ENCODE measurements at places on chromosomes 2 and 18.
A peak's percentile ranks its signal among the peaks of the same experiment; 100 is the strongest.

GRCh38 chr2:208294482-208295024, 28.5 kb downstream of the PIKFYVE start:
- no peak for DNase-seq

DNA sequence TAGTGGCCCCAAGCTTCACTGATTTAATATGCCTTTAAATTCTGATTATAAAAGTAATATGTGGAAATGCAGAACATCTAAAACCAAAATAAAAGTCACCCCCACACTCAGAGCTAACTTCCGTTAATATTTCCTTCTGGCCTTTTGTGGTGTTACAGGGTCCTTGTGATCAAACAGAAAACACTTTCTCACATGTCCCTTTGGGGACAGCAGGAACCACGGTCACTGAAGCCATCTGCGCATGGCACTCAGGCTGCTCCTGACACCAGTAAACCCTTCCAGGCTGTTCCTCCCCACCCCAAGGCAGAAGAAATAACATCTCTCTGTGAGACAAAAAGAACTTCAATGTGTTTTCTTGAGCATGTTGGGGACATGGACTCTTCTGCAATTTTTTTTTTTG, 25.1 kb upstream of the GPR17 start:
- no peak for DNase-seq

GRCh38 chr2:226790431-226790830, 9.2 kb downstream of the IRS1 start:
- no peak for DNase-seq

DNA sequence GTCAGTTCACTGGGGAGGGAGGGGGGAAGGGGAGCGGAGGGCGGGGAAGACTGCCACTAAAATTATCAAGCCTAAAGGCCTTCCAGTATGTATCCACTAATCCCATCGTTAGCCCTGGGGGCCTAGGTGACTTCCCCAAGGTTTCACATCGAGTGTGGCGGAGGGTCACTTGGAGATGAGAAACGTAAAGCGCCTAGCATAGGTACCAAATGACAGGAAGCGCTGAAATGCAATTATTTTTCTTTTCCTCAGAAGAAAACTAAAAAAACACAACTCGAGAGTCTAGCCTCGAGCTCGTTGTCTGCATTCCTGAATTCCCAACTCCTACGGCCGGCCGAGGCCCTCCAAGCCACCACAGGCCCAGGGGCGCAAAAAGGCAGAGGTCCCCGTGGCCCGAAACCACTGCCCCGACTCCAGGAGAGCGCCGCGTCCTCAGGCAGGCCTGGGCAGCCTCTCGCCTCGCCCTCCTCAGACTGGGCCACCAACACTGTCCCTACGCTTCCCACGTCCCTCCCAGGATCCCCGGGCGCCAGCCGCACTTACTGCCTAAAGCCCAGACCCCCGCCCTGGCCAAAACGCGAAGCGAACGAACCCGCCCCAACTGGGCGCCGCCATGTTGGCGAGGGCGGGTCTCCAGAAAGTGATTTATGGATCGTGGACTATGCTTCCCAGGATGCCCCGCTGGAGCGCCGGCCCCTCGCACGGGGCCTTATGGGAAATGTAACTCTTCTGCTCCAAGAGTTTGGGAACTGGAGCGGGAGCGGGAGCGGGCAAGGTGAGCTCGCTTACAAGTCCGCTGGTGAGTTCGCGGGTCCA, at the start of gene USP40:
Gene USP40, minus strand, starts transcription at position 642 of the 816 bp plus-strand sequence. CDS start 1,228 bp downstream, outside the sequence.
- DNase-seq = peak; percentile 97

GRCh38 chr2:237043866-237044265, 41.8 kb upstream of the COPS8 start:
- DNase-seq = no peak

DNA sequence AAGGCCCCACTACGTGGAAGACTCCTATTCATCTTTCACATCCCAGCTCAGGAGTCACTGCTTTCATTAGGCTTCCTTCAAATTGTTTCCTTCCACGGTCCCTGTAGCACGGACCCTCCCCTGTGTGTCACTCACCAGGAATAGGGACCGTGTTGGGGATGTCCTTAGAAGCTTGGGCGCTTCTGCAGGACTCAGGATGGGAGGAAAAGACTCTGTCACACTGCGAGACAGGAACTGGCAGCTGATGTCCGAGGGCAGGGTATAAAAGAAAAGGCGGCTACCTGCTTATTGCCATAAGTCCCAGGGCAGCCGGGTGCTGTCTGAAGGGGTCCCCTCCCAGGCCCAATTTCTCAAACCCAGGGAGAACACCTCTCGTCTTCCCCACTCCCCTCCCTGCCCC, 79.1 kb downstream of the BCL2L11 start:
- DNase-seq = peak; percentile 41

GRCh38 chr2:28610583-28611201, 114.8 kb downstream of the PLB1 start:
- DNase-seq = no peak

DNA sequence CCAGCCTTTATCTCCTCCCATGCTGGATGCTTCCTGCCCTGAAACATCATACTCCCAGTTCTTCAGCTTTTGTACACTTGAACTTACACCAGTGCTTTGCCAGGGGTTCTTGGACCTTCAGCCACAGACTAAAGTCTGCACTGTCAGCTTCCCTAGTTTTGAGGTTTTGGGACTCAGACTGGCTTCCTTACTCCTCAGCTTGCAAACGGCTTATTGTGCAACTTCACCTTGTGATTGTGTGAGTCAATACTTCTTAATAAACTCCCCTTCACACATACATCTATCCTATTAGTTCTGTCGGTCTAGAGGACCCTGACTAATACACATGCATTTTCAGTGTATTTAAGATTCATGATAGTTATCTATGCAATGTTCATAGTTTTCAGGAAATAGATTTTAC, 35.8 kb upstream of the ZNF804A start:
- no peak for DNase-seq

GRCh38 chr2:190318514-190318913, 1.1 kb downstream of the HIBCH start:
- no peak for DNase-seq

DNA sequence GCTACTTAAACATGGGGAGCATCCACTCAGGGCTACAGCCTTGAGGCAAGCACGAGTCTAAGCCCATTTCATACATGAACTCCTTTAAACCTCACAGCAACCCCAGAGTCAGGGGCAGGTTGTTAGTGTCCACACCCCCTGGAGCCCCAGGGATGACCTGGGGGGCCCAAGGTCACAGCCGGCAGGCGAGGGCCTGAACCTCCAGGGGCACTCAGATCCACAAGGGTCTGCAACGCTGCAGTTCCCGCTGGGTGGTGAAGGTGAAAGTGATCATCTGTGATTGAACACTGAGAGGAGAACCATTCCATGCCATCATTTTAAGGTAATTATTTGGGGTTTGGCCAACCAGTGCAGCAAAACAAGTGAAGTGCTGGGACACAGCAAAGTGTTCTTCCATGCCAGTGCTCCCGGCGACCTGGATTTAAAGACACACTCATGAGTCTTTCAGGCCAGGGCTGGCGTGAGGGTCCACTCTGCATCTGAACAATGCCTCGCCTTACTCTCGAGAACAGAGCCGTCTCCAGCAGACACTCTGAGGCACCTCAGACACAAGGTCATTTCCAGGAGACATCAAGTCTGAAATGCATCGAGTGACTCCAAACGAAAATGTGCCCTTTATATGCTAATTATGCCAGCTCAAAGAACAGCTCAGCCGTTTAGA, 61.6 kb upstream of the SNTG2 start:
- no peak for DNase-seq

DNA sequence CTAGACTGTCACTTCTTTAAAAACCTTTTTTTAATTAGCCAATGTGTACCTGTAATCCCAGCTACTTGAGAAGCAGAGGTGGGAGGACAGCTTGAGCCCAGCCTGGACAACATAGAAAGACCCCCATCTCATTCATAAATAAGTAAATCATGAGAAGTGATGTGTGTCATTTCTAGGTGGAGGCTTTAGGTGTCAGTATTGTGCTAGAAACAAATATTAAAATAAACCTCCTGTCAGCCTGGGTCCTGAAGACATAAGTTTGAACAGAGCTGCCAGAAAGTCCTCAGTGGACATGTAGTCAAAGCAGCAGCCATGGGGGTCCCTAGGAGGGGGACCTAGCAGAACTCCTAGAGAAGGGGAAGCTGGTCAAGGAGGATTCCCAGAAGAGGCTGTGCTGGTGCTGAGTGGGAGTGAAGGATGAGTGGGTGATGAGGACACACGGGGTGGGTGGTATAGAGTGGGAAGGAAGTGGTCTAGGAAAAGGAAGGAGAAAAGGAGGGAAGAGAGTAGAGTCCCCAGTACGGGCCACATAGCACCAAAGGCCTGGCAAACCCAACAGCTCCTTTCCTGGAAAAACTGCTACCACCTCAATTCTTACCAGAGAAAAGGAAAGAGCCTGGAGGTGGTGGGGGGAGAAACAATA, 316.6 kb upstream of the NCKAP5 start:
- DNase-seq = no peak

DNA sequence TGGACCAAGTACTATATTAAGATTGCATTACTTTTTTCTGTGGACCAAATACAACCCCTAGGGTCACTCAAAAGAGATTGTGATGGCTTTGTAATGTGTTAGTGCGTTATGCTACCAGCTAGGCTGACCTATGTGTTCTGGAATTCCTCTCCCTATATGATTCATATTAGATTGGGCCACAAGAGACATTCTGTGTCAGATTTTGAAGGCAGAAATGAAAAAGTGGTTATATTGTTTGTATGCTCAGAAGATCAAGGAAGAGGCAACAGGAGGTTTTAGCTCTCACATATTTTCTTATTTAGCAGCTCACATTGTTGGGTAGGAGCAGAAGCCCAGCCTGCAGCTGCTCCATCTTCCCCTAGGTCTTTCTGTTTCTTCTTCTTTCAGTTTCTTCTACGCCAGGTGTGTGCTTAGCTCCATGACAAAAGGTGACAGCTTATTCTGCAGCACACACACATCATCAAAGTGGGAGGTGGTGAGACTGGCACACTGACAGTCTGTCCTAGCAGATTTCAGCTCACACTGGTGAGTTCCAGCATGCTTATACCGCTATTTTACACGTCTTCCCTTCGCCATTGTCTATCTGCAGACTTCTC, 156.8 kb upstream of the UBE2E3 start:
- DNase-seq = no peak

GRCh38 chr2:128388499-128388941, 69.9 kb upstream of the HS6ST1 start:
- no peak for DNase-seq

GRCh38 chr2:66095820-66096345, 339.0 kb upstream of the MEIS1 start:
- DNase-seq = no peak

- DNase-seq = no peak
Measured at GRCh38 chr18:62336618-62337017, 11.5 kb downstream of the TNFRSF11A start.

GRCh38 chr18:33115917-33116316, 324.6 kb downstream of the CCDC178 start:
- DNase-seq = no peak

GRCh38 chr2:225124311-225125017, 82.2 kb upstream of the DOCK10 start:
- peak; percentile 15 for DNase-seq

- no peak for DNase-seq
Measured at GRCh38 chr2:46964835-46965560, 49.4 kb upstream of the MCFD2 start.

GRCh38 chr2:98028931-98029717, 33.4 kb upstream of the TMEM131 start:
- no peak for DNase-seq

DNA sequence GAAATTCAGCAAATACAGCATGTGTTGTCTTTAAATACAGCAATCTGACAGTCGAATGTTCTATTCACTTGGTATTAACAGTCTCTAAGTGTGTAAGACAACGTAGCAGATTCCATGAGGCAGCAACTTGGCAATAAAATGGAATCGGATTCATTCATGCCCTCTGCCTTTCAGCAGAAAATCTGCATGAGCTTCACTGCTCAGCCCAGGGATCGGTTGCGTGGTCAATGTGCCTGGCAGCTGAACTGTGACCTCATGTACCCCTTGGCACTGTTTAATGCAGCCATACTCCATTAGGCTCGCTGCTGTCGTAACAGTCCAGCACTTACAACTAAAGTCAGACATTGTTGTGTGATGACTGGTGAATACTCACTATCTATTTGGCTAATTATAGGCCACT, 17.7 kb upstream of the RGPD4 start:
- peak; percentile 16 for DNase-seq

- no peak for DNase-seq
Measured at GRCh38 chr2:206408323-206409320, 34.7 kb upstream of the ADAM23 start.

GRCh38 chr18:31942291-31942998, 483 bp downstream of the TRAPPC8 start:
- DNase-seq = peak; percentile 40

GRCh38 chr2:26754972-26755670, 9.0 kb upstream of the SLC35F6 start:
- DNase-seq = no peak

GRCh38 chr2:189608170-189608569, 27.6 kb upstream of the SLC40A1 start:
- no peak for DNase-seq

DNA sequence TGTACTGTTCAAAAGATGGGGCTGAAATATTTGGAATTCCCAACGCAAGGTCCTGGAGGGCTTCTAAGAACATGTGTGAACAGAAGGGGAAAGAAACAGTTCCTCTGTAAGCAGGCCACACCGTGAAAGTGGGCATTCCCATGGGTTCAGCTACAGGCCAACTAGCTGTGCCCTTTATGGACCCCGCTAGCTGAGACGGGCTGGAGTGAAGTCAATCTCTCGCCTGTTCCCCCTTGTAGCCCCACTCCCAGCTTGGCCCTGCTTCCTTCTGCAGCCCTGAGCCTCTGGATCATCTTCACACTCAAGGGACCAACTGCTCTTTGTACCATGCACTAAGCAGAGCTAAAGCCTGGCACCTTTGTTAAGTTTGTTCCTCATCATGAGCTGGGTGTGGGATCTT, 55.4 kb downstream of the POLR1A start:
- DNase-seq = no peak

GRCh38 chr2:30218814-30219213, 12.5 kb upstream of the LBH start:
- no peak for DNase-seq

DNA sequence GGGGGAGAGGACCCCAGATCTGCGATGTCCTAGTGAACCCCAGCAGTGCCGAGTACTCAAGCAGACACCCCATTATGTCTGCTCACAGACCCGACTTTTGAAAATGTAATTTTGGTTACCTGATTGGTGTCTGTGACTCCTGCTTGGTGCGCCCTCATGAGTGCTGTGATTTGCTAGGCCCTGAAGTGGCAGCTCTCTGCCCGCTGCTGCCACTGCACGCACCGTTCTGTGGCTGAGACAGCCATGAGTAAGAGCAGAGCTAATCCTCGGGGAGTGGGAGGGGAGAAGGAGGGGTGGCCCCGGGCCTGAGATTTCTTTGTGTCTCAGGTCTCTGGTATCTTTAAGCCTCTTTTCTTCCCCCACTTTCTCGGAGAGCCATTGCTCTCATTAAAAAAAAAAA, 18.2 kb downstream of the FHOD3 start:
- no peak for DNase-seq

GRCh38 chr18:77145364-77145901, 12.8 kb upstream of the MBP start:
- no peak for DNase-seq

- DNase-seq = no peak
Measured at GRCh38 chr2:150136401-150136800, 351.1 kb downstream of the RND3 start.
